ENCODE measurements at places on chromosomes 7 and 10.

- no peak for DNase-seq
These were observed 9.5 kb upstream of the KAZALD1 start for GRCh38 chr10:101052285-101052684.

GRCh38 chr7:9603291-9603690, 1169.9 kb downstream of the NXPH1 start:
- DNase-seq, result no peak

DNA sequence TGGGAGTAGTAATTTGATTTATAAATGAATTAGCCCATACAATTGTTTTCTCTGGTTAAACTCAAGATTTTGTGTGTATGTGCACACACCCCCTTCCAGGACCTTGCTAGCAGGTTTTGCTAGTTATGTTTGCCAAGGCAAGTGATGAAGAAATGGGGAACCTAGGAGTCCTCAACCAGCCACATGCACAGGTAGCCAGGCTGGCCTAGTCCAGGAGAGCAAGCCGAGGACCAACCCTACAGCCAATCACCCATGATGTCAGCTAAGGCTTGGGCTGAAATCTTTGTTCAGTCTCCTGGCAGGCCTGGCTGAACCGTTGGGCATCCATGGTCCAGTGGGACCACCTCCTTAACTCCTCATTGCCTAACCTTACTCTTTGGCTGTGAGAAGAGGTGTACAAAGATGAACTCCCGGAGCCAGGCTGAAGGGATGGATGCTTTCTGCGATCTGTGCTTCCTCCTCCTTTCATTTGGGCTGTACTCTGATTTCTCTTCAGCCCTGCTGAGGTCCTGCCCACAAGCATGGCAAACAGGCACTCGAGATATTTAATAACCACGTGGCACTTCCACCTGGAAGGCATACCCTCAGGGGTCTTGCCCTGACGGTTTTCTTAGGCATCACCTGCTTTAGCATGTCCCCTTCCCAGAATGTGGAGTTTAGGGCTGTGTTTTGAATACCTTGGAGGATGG, 22.1 kb downstream of the HNRNPA2B1 start:
- no peak for DNase-seq

- DNase-seq, result no peak
These were observed 32.1 kb upstream of the NANOS1 start for GRCh38 chr10:118997379-118997778.

GRCh38 chr10:103845972-103846371, 9.4 kb downstream of the SH3PXD2A start:
- no peak for DNase-seq

GRCh38 chr7:139104091-139104450, 5.4 kb downstream of the ZC3HAV1 start:
- DNase-seq, result no peak

DNA sequence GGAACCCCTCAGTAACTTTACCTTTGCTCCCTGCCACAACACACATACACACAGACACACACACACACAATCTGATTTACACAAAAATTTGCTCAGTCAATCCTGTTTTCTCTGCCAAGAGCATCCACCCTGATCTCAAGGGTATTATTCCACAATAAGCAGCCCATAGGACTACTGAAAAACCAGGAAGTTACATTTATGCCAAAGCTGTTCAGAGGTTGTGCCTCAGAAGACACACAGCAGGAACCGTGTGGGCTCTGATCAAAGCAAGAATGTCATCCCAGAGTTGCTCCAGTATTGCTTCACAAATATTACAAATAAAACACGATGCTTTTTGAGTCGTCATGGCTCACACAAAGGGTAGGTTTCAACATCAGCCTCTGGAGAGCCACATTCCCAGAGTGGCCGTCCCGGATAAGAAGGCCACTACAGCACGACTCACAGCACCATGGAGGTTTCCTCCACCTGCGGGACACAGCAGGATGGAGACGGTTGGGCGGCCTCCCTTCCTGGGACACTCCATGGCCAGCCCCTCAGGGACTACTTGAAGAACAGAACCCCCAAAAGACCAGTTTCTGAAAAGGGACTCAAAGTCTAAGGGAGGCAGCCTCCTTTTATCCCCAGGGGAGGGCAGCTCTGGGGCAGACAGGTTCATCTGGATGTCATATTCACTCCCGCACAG, 1.6 kb downstream of the AIFM2 start:
- DNase-seq, result no peak

DNA sequence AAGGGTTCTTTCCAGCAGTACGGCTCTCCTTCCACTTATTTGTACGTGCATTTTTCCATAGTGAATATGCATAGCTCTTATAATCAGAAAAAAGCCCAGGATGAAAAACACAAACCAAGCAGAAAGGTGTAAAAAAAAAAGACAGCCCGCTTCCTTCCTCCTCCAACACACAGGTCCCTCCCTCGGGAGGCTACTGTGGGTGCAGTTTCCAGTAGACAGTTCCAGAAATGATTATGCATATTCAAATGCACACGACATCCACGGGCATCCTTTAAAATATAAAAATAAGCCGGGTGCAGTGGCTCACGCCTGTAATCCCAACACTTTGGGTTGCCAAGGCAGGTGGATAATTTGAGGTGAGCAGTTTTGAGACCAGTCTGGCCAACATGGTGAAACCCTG, 59.9 kb downstream of the TNRC18 start:
- DNase-seq, result no peak

GRCh38 chr7:115600207-115600606, 430.4 kb downstream of the TFEC start:
- no peak for DNase-seq

- DNase-seq, result no peak
These were observed 591.9 kb upstream of the IGFBP3 start for GRCh38 chr7:46512891-46513413.

DNA sequence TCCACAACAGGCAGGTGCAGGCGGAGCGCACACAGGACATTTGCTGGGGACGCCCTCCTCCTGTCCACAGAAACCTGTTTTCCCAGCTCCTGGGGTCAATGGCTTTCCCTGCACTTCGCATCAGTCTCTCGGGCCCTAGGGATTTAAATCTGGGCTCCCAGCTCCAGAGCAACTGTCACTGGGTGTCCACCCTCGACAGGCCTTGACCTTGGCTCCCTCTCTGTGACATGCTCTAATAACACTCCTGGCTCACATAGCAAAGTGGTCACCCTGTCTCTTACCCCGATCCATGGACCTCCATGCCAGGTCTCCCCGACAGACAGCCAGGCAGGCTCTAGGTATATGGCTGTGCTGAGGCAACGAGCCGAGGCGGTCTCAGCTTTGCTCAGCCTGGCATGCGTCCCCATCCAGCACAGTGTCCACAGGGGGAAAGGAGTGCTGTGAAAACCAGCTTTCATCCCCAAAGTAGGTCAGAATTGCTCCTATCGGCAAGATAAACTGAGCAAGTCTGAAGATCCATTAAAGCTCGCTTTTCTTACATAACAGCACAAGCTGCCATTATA, 195.6 kb downstream of the TNS3 start:
- no peak for DNase-seq

DNA sequence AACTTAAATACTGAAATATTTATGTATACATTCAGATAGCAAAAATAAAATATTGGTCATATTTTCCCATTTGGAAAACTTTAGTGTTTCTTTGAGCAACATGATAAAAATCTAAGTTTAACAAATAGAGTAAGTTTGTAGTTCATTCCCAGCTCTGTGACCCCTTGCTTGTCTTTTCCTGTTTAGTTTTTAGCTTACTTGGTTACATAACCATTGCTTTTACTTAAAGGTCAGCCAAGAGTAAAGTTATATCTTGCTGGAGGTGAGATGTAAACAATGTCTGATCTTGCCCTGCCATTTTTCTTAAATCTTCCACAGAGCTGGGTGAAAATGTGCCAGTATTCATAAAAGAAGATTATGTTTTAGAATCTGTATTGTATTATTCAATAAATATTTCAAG, 46.7 kb upstream of the MDFIC start:
- DNase-seq, result no peak

- DNase-seq, result no peak
These were observed 187.9 kb downstream of the ZNF365 start for GRCh38 chr10:62562101-62562500.

- no peak for DNase-seq
These were observed 106.7 kb upstream of the ITGB1 start for GRCh38 chr10:33064706-33065105.

- DNase-seq, result no peak
These were observed 9.3 kb downstream of the RBM17 start for GRCh38 chr10:6098156-6098555.

- no peak for DNase-seq
These were observed 22.0 kb upstream of the LAMB4 start for GRCh38 chr7:108152198-108152597.

GRCh38 chr7:133857376-133858119, 269.6 kb upstream of the LRGUK start:
- no peak for DNase-seq

- DNase-seq, result no peak
These were observed 3.8 kb downstream of the GRM3 start for GRCh38 chr7:86647385-86648094.

GRCh38 chr7:89200758-89201157, 405.2 kb upstream of the TEX47 start:
- no peak for DNase-seq

GRCh38 chr7:44236333-44236728, 35.6 kb downstream of the YKT6 start:
- DNase-seq, result no peak

GRCh38 chr7:104983076-104983577, 30.9 kb upstream of the KMT2E start:
- no peak for DNase-seq

DNA sequence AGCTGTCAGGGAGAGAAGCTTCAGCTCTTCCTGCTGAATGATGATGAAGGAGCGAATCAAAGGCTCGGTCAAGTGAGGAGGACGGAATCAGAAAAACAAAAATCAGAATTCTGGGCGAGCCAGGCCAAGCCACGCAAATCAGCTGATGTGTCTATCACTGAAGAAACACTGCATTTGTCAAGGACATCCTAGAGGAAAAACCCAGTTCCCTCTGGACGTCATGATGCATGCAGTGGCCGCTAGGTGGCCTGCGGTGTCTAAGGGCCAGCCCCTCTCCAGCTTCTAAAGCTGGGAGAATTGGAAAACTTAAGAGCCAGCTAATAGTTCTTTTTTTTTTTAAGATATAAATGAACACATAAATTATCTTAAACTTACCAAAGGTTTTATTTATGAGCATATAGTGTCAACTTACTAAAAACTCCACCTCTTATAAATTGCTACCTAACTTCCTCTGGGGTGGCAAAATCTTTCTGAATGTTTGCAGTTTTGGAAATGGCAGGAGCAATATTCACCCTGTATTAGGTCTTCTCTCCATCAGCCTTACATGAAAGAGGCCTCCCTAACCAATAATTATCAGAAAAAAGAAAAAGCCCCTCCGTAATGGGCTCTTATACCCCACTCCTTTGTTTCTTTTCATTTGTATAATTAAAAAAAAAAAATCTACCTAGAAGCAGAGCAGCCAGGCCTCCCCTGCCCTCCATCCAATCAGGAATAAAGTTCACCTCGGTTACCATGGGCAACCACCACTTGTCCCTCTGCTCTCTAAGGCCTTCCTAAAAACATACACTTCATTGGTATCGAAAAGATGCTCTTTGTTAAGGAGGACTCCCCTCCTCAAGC, 186.8 kb downstream of the USP6NL start:
- no peak for DNase-seq

DNA sequence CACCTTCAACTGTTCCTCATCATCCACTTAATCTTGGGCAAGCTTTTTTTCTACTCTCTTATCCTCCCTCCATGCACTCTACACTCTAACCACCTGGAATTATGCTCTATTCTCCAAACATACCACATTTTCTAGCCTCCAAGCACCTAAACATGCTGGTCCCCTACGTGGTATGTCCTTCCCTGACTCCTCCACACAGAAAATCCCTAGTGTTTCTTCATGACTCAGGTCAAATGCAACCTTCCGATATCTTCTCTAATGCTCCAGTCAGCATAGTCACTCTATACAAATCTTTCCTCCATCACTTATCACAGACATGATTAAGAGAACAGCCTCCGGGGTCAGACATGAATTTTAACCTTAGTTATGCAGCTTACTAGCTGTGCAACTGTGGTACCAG, 68.8 kb downstream of the ARMH3 start:
- no peak for DNase-seq

- no peak for DNase-seq
These were observed 97.8 kb downstream of the ABCC2 start for GRCh38 chr10:99880080-99880835.

Measured in stimulated activated CD4-positive, alpha-beta T cell treated with anti-CD3 and anti-CD28 coated beads, Interleukin-4, amount 100 ng/mL, for 48 hours (primary cell).